Activated CD8-positive, alpha-beta memory T cell treated with anti-CD3 and anti-CD28 coated beads, Interleukin-2, amount 10 ng/mL, durations not matched to agents 7 days and 5 days (primary cell): ENCODE measurements at places on chromosomes 6 and 20.

GRCh38 chr6:99822741-99823512 is 171.1 kb downstream of the MCHR2 start:
- DNase-seq, result no peak

DNA sequence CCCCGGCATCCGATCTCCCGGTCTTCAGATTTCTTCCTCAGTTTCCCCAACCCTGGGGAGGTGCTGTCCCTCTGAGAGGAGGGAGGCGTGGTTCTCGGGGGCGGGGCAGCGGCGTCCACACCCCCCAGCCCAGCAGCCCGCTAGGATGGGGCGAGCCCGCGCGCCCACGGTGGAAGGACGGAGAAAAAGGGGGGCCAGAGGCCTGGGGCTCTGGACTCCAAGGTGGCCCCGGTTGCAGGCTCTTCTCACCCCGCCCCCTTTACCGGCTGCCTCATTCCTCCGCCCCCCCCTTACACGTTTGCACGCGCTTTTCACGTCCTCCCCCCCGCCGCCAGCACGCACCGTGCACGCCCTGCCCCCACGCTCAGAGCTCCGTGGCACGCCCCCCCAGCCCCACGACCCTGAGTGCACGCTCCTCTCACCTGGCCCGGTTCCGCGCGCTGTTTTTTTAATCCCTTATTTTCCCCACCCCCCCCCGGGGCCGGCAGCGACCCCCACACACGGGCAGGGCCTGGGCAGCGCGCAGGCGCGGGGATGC is 402 bp downstream of the ZBTB12 start:
- DNase-seq, result peak; percentile 71

GRCh38 chr6:162702446-162702845 is 25.1 kb downstream of the PRKN start:
- DNase-seq, result no peak

GRCh38 chr20:61979701-61980635 is 85.7 kb downstream of the TAF4 start:
- no peak for DNase-seq

DNA sequence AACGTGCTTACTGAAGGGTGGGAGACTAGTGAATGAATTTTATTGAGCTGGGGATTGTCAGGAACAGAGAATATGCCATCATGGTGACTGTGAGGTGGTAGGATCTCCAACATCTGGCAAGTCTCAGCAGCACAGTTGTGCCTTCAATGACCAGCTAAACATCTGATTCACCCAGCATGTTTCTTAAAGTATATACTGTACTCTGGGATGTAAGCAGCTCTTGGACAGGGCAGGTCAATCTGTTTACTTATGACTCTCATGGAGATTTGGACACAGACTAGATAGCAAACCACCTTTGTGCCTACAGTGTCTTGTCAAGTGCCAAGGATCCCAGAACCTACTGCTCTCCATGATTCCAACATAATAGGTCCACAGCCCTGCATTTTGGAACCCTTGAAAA is 801.0 kb upstream of the CITED2 start:
- no peak for DNase-seq

- peak; percentile 75 for DNase-seq
Measured at GRCh38 chr6:15247500-15248450, 1.9 kb downstream of the JARID2 start.

GRCh38 chr6:39876111-39876510 is 58.2 kb downstream of the MOCS1 start:
- no peak for DNase-seq
